ENCODE measurements at places on chromosomes 12 and 14.
A peak's percentile ranks its signal among the peaks of the same experiment; 100 is the strongest.

DNA sequence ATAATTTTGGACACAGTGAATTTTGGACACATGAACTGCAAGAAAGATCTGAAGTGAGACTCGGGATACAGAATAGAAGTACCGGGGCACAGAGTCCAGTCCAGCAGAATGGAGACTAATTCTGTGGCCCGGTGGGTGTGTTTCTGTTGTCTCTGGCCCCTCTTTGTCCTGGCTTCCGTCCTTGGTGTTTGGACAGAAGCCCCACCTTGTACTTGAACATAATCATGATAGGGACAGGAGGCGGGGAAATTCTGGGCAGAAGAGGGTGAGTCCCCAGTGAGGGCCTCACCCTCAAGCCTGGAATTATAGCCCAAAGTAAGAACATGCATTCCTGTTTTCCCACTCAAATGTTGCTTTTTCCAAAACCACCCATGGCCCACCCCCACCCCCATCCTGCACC is 39.9 kb downstream of the TNFAIP2 start:
- DNase-seq, result no peak

DNA sequence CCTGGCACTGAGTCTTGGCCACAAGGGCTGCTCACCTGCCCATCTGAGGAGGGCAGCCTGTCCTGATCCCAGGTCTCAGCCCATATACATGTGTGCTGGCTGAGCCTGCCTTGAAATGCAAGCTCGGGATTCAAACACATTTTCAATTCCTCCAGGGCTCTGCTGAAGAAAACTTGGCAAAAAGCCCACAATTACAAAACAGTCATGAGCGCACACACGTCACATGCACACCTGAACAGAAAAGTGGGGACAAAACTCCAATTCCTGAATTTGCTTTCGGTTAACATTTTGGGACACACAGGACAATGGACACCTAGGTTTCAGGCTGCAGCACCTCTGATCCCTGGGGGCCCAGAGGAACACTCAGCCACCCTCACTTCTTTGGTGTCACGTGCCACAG is 113.9 kb downstream of the RBM19 start:
- peak; percentile 24 for DNase-seq

DNA sequence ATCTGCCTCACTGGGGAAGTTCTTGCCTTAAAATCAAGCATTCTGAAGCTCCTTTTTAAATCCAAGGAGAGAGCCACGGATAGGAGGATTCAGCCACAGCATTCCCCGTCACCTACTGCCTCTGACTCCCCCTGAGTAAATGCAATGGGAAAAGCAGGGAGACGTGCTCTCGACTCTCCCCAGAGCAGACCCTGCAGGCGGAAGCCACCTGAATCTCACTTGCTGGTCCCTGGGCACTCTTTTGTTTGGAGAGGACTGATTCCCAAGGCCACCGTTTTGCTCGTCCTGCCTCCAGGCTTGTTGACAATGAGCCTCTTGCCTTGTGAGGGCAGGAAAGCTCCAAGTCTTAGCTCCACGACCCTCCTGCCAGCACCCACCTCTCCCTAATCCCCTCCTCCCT is 204.5 kb downstream of the SLC15A4 start:
- no peak for DNase-seq

- DNase-seq, result no peak
Observed at GRCh38 chr14:31172084-31172483, 35.5 kb downstream of the HECTD1 start.

DNA sequence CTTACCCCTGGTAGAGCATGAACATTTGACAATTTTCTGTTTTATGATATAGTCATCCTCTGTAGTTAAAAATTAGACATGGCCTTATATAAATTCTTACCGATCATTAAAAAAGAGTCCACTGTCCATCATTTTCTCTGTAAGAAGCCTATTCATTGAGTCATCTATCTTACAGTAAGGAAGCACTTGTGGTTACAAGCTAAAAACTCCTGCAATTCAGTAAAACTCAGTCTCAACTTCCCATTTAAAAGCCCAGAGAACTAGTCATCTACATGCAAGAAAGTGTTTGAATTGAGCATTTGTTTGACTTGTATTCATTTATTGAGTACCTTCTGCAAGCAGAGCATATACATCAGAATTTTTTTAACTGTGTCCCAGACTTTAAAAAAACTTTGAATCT is 63.3 kb downstream of the GTF2A1 start:
- no peak for DNase-seq

DNA sequence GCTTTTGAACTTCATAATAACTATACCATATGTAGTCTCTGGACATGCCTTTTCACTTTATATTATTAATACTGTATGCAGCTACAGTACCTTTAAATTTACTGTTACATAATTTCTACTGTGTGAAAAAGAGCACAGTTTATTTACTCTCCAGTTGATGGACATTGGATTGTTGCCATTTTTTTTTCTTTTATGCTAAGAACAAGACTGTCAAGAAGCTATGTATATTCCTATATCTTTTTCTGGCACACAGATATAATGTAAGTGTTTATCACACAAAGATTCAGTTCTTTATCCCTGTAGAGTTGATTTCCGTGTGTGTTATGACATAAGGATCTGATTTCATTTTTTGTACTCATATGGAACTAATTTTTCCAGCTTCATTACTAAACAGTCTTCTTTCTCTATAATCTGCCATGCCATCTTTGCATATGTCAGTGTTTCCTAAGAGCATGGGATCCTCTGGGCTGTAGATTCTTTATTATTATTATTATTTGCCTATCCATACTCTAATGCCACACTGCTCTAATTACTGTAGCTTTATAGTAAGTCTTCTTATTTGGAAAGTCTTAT is 593.0 kb upstream of the ATP2B1 start:
- DNase-seq, result no peak

GRCh38 chr12:80316222-80316621 is 127.8 kb upstream of the PTPRQ start:
- DNase-seq, result no peak

DNA sequence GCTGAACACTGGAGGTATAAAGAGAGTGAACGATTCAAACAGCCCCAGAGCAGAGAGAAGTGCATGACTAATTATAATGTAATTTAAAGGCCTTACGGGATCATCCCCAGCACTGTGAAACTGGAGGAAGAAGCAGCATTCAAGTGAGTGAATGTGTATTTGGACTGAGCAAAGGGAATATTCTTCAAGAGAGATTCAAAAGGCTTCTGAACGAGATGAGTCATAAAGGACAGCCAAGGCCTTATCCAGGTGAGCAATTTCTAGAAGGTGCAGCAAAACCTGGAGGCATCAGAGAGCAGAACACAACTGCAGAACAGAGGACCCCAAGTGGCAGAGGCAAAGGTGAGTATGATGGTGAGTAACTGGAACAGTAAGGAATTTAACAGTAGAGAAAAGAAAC is 127.2 kb downstream of the BCAT1 start:
- DNase-seq, result no peak

DNA sequence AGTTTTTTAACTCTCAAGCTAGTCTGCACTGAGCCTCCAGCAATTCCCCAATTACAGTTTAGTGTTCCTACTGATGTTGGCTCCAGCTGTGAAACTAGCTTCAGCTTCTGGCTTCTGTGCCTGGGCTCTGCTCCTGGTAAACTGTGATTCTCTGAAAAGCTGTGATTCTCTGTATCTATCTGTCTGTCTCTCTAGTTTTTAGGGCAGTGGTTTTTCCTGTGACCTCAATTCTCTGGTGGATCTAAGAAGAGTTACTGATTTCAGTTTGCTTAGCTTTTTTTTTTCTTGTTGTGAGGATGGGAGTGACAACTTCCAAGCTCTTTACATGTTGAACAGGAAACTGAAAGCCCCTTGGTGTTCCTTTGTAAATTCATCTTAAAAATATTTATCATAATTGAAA is 3.8 kb upstream of the HIF1A start:
- no peak for DNase-seq

DNA sequence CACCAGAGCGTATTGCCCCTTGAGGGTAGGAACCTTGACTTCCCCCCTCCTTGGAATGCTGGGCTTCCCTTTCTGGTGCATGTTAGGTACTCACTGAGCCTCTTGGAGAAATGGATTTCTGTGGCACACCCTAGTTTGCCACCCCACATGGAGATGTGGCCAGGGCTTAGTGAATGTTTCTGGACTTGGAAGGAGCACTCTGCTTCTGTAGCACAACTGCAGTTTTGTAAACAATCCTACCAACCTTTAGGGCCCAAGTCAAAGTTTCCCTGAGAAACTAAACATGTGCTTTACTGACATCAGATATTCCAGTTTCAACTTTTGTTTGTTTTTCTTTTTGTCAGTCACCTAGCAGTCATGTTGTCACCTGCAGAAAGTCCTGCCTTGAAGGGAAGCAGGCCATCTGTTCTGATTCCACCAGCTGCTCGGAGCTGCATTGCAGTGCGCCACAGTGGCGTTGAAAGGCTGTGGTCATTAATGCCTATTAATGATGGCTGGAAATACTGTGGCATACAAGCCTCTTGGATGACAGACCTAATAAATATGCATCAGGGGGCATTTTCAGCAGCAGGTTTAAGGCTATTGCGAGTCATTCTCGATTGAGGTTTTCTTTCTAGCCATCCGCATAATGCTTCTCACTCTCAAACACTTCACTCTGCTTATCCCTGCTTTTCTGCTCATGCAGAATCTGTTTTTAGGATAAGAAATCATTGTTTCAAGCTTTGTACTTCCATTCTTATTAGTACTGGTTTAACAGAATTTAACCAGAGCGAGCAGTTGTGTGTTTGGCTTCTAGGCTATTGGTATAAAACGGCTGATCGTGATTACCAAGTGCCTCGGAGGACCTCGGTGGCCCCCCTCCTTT is 7.8 kb downstream of the PELI2 start:
- peak; percentile 7 for DNase-seq

GRCh38 chr12:101612160-101612916 is 17.6 kb downstream of the MYBPC1 start:
- DNase-seq, result no peak

GRCh38 chr12:130706311-130706710 is 9.8 kb downstream of the RIMBP2 start:
- no peak for DNase-seq

DNA sequence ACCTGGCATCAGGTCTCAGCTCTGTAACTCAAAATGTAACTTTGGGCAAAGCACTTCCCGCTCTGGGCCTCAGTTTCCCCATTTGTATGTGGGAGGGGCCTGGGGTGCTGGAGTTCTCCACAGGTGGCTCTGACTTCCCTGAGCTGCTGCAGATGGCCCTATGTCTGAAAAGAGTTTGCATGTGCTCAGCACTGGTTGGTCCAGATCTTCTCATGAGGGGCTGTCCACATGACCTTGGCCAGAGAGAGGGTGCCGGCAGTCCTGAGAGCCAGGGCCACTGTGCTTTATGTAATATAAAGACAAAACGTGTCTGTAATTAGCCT is 7.2 kb upstream of the CACNA2D4 start:
- DNase-seq, result no peak

- no peak for DNase-seq
Observed at GRCh38 chr14:104048758-104049507, 36.6 kb upstream of the ASPG start.

- DNase-seq, result peak; percentile 89
Observed at GRCh38 chr14:78170203-78170602, at the start of gene NRXN3. Gene NRXN3 (plus strand): TSS chr14:78170373. CDS start chr14:78243094, 72,721 bp downstream.

GRCh38 chr14:74792249-74793039 is 29.3 kb downstream of the YLPM1 start:
- DNase-seq, result no peak

GRCh38 chr12:93441081-93441616 is 598 bp downstream of the UBE2N start:
- DNase-seq, result peak; percentile 26

DNA sequence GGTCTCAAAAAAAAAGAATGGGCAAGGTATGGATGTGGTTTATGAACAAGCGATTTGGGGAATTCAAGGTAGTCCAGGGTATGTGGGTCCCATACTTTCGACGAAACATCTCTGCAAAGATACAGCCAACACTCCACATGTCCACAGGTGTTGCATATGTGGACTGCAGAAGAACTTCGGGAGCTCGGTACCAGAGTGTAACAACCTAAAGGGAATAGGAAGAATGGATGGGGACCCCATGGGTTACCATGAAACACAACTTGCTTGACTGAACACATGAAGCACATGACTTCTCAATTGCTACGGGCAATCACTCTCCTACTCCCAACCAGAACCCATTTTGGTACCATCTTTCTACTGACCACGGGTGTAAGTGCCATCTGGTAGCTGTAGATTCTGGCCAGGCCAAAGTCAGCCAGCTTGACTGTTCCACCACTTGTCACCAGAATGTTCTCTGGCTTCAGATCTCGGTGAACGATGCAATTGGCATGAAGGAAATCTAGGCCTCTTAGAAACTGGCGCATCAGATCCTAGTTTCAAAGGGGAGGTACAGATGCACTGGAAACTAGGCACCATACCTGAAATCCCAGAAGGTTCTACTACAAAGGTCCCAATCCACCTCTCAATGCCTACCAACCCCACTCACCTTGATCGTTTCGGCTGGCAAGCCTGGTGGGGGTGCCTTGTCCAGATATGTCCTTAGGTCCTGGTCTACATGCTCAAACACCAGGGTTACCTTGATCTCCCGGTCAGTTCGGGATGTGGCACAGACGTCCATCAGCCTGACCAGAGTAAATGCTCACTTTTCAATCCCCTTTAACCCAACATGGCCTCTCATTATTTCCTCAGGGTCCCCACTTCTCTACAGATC is 1.3 kb downstream of the CDK4 start:
- DNase-seq, result no peak

DNA sequence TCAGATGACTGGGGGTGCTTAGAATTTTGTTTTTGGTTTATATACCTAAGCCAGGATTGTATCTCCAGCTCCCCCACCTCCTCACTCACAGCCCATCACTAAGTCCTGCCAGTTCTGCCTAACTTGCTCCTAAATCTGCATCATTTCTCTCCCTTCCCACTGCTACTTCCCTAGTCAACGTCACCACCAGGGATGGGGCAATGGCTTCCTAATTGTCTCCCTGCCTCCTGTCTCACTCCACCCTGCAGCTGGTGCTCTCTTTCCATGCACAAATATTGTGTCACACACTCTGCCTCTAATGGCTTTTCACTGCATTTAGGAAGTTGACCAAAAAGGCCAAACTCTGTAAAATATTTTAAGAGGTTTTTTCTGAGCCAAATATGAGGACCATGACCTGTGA is 11.5 kb downstream of the OAS2 start:
- no peak for DNase-seq

GRCh38 chr14:101623077-101623372 is 61.7 kb downstream of the DIO3 start:
- DNase-seq, result no peak

- DNase-seq, result no peak
Observed at GRCh38 chr14:69620981-69621380, 9.6 kb downstream of the SUSD6 start.

All from NCI-H345 (cell line).